ENCODE measurements at places on chromosomes 12 and 14.

DNA sequence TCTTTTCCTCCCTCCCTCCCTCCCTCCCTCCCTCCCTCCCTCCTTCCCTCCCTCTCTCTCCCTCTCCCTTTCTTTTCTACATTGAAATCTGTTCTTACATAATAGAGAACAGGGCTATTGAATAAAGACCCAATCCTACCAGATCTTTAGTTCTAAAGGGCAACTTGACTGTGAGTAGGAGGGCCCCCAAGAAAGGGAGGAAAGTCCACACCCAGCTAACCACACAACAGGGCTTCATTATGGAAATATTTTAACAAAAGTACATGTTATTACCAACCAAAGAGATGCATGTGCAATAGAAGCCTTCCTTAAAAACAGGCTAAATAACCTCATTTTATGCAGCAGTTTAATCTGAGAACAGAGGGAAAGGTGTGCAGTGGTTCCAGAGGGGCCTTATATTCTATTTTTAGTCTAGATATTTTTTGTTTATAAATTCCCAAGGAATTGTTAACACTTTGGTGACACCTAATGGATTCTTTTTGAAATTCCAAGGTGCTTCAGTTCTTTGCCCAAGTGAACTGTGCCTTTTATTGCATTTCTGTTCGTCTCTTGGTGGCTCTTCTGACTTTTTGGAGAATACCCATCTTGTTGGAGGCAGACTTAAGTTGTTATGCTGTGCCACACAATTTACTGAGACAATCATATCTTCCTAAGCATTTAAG, 63.0 kb downstream of the GNS start:
- DNase-seq, result no peak

- DNase-seq, result no peak
Observed at GRCh38 chr12:28216016-28216415, 25.8 kb downstream of the CCDC91 start.

DNA sequence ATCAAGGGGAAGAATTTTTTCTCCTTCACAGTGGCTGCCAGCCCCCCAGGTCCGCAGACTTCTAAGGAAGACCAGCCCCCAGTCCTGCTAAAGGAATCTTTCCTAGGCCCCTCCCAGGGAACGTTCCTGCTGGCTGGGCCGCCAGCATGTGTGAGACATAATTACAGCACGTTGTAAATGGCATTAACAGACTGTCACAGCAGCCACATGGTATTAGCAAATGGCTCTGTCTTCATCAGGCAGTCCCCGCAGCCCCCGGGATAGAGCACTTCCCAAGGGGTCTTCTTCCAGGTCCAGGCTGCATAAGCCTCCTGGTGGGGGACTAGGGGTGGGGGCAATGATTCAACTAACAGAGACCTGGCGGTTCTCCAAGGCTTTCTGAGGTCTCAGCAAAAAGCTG, 34.9 kb upstream of the FAM222A start:
- DNase-seq, result no peak

- DNase-seq, result no peak
Observed at GRCh38 chr12:132243596-132244310, 85.6 kb downstream of the GALNT9 start.

GRCh38 chr12:101782273-101782731, 43.0 kb upstream of the SYCP3 start:
- no peak for DNase-seq

- no peak for DNase-seq
Observed at GRCh38 chr12:77486872-77487271, 343.8 kb upstream of the NAV3 start.

DNA sequence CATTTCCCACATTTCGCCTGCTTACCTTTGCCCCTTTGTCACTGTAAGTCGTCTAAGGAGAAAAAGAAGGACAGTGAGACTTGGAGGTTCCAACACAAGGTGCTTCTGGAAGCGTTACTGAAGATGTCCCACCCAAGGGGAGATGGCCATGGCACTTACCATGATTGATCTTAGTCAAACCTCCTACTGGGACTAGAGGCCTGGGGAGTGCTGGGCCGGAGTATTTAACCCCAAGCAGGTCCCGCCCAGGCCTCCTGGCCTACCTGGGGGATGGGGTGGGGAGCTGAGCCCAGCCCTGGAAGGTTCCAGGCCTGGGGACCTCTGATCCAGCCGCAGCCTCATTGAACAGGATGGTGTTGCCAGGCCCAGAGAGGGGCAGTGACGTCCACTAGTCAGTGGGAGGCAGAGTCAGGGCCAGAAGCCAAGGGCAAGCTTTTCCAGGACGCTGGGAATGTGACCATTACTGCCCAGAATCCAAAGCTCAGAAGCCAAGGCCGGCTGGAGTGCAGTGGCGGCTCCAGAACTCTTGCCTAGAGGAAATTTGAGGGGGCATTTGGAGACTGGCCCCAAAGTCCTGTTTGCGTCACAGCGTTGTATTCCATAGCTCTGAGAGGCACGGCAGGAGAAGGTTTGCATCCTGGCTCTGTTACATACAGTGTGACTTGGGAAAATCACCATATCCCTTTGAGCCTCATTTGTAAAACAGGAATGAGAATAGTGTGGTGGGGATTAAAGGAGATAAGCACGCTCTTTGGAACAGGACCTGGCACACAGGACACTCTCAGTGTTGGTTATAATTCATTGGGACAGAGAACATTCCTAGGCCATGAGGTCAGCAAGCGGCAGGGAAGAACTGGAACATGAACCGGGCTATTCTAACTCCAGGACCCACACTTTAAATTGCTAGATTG, at the start of gene HPD:
Gene HPD, minus strand, starts transcription at position 198 of the 911 bp plus-strand sequence. Its CDS starts 36 bp downstream, at position 162.
- no peak for DNase-seq

GRCh38 chr12:79055926-79056674, 191.5 kb downstream of the SYT1 start:
- no peak for DNase-seq

GRCh38 chr14:100108840-100109593, 43.8 kb downstream of the EVL start:
- DNase-seq, result no peak

DNA sequence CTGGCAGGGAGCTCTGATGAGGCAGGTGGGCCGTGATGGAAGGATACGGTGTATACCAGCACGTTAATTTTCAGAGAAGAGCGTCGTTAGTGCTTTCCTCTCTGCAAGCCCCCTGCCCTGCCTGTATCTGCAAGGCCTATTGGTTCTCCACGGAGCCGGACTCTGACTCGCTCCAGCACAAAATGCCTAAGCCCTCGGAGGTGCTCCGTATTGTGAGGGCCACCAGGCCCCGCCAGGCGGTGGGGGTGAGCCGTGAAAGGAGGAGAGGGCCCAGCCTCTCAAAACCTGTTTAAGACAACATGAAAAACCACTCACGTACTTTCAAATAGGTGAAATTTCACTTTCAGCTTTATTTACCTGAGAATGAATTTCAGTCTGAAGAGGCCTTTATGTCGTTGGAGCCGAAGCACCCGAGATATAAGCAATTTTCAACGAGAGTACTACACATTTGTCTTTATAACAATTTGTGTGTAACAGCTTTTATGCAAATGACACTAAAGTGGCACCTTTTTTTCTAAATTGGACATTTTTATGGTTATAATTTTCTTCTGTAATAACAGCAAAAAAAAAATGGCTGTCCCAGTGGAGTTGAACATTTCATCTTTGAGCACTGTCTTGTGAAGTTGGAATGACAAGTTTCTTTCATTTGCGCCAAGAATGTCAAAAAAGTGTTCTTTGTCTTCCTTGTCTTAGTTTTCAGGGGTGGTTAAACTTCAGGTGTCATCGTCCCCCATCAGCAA, 749.5 kb downstream of the VRK1 start:
- no peak for DNase-seq

GRCh38 chr12:132100306-132101065, 43.6 kb downstream of the DDX51 start:
- DNase-seq, result no peak

DNA sequence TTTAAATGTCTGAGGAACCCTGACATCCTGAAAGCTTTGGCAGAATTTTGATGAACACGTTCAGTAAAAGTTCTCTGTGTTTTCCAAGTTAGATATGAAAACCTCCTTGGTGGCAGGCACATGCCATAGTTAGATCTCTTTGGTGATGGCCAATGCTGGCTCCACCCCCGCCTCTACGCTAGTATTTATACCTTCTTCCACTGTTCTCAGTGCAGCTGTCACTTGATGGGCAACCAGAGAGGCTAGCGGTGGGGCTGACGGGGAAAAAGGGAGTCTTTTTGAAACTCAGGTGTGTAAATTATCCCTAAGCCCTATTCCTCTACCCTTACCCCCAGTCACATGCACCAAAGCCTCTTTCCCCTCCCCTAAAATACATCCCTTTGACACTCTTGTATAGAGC, 32.1 kb downstream of the PPP1R36 start:
- no peak for DNase-seq

- no peak for DNase-seq
Observed at GRCh38 chr14:32217301-32217700, 14.2 kb upstream of the RNU6-8 start.

DNA sequence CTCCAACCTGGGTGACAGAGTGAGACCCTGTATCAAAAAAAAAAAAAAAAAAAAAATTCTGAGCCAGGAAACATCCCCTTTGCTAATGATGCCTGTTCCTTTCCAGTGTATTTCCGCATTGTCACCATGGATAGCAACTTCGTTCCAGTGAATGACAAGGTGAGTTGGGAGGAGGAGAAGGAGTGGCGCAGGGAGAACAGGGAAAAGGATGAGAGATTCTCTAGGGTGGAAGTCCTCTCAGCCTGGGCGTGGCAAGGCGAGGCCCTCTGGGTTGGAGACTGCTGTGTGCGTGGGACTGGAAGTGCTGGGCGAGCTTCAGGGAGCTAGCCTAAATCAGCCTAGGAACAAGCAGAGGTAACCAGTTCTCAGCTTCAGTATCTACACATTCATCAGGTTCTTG, 7.2 kb downstream of the A2ML1 start:
- DNase-seq, result no peak

DNA sequence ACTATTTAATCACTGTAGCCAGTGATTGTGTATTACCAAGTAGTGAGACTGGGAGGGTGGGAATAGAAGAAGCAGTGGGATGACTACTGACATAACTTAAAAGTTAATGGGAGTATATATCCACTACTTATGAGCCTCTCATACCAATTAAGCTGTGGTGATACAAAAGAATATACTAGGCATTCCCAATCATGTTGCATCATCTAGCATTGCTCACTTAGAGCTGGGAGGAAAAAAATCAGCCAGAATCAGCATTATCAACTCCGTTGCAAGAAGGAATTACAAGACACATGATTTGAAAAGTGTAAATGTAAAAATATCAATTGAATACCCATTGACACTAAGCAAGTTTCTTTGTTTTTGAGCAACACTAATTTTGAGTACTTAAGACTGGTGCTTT, 745 bp upstream of the PPP1R36 start:
- no peak for DNase-seq

DNA sequence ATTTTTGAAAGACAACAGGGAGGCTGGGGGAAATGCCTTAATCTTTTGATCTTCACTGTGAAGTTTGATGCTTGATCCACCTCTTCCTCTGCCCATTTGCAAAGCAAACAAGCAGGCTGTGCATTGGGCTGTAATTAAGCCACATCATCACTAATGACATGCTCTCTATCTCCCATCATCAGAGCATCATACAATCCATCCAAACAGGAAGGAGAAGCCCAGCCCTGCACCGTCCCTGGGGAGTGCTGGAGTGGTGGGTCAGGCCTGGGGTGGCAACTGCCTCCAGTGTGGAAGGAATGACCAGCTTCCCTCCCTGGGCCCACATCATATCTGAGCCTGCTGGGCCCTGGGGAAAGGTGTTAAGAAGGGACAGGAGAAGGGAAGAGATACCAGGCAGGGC, 6.9 kb upstream of the KRT74 start:
- DNase-seq, result no peak

DNA sequence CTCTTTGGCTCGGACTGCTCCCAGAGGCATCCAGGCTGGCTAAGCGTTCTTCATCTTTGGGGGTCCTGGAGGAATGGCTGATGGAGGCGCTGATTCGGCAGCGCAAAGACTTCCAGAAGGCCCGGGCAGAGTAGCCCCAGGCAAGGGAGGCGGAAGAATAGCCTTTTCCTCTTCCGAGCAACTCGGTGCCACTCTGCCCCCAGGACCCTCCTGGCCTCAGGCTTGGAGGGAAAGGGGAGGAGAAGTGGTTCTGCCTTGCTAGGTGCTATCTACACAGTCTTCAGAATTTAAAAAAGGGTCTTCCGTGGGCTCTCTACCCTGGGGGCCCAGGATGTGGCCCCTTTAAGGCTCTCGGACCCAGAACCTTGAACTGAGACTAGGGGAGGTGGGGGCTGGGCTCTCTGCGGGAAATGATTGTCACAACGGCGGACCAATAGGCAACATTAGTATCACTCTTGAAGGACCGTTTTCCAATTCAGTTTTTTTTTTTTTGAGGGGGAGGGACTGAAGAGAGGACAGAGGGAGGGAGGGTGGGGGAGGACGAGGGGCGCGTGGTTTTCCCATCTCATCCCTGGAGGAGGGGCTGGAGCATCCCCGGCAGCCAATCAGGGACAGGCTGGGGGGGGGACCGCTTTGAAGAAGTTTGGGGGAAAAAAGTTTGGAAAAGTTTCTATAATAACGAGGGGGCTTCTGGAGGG, at the start of gene NFATC4:
Gene NFATC4, plus strand, starts transcription at position 671 of the 698 bp plus-strand sequence. CDS start 157 bp downstream, outside the sequence.
- DNase-seq, result no peak

DNA sequence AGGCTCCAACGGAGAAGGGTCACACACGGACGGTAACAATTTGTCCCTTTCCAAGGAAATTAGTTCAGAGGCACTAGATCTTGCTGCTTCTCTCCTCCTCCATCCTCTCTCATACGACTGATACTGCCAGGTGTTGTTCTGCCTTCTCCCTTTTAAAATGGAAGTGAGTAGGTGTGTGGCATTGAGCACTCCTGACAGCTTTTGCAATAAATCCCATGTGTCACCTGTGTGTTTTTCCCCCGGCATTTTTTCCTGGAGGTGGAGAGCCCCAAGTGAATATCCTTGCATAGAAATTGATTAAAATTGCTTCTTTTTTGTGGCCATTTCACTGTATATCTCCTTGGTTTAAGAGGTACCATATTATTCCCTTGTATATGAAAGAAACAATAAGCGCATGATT, 26.2 kb upstream of the AKAP5 start:
- DNase-seq, result no peak

- no peak for DNase-seq
Observed at GRCh38 chr12:95326445-95326844, 108.8 kb downstream of the VEZT start.

DNA sequence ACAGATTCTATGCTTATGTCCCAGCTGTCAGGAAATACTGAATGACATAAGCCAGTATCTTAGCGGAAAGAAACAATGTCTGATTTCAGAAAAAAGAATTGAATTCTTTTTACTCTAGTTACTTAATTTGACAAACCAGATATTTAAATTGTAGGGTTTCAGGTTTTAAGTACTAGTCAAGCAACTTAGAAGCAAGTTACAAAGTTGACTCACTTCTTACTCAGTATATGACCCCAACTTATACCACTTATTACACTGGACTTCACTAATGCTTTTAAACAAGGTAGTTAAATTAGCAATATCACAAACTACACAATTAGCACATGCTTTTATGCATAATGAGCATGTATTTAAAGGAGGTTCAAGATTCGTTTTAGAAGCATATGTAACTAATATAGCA, 7.1 kb downstream of the GMFB start:
- DNase-seq, result no peak

- DNase-seq, result no peak
Observed at GRCh38 chr12:117038919-117039318, 60.3 kb downstream of the TESC start.

Measured in stimulated activated CD8-positive, alpha-beta memory T cell treated with anti-CD3 and anti-CD28 coated beads, Interleukin-7, amount 100 ng/mL, for 1 hour (primary cell).